Nucleus accumbens (tissue), 56 donors: ENCODE measurements at places on chromosomes 2 and 18.

- no peak for DNase-seq
Measured at GRCh38 chr2:86239326-86239725, 40.1 kb downstream of the MRPL35 start.

DNA sequence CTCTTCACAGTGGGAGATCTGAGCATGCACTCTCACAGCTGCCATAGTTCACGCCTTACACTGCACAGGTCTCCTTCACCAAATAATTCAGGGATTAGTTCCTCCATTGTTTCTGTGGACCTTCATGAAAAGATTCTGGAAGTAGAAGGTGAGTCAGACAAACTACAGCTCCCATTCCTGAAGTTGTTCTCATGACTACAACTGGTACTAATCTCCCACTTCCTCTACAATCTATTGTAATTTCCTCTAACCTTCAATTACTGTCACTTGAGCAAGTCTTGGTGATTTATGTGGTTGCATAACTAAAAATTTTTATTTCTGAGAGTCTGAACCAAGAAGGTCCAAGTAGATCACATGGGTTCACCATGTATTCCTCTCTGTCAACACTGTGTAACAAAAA is 128.7 kb downstream of the XIRP2 start:
- no peak for DNase-seq

- DNase-seq = no peak
Measured at GRCh38 chr2:669323-669722, 7.9 kb downstream of the TMEM18 start.

GRCh38 chr2:60298006-60298696 is 255.3 kb downstream of the BCL11A start:
- DNase-seq = no peak

- DNase-seq = no peak
Measured at GRCh38 chr2:235300368-235301201, 193.3 kb upstream of the AGAP1 start.

DNA sequence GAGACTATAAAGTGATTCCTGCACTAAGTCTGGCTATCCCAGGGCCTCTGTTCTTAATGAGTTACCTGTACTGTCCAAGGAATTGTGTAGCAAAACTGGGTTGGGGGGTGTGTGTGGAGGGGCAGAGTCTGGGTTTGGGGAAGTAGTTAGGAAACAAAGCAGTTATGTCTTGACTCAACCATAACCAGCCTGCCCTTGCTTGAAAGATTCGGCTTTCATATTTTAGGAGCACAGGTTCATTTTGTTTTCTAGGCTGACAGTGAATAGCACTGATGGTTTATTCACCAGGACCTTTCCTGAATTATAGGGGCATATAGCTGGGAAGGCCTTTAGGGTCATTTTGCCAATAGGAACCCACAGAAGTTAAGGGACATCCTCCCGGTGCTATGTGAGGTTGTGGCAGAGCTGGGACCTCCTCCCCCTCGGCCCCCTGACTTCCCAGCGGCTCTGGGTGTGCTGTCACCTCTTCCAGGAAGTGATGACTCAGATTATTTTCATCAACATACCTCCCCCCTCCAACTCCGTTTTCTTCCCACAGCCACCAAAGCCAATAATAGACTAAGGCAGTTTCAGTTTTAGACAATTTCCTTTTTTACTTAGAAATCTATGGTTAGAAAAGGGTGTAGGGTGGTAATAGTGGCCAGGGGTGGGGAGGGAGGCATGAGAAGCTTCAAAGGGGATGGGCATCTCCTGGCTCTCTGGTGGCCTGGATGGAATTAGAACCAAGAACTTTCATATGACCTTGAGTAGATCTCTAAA is 44.8 kb downstream of the SETBP1 start:
- no peak for DNase-seq
